ENCODE measurements at places on chromosomes 4 and X.
A peak's percentile ranks its signal among the peaks of the same experiment; 100 is the strongest.

DNA sequence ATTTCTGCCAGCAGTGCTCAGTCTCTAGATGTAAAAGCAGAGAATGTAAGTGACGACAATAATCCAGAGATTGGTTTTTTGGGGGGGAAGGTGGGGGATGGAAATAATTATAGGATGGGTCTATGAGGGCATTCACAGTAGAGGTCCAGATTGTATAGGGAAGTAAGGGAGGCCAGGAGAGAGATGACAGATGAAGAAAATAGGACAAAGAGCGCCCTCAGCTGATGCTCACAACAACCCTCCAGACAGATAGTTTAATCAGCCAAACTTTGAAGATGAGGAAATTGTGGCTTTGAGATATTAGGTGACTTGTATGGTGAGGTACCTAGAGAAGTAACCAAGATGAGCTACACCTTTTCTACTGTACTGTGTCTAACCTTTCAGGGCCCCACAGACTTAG, 137.9 kb downstream of the MAGEB17 start:
- no peak overlapping the region for H3K27ac ChIP-seq
- H3K4me3 ChIP-seq = no peak overlapping the region
- no peak for DNase-seq

DNA sequence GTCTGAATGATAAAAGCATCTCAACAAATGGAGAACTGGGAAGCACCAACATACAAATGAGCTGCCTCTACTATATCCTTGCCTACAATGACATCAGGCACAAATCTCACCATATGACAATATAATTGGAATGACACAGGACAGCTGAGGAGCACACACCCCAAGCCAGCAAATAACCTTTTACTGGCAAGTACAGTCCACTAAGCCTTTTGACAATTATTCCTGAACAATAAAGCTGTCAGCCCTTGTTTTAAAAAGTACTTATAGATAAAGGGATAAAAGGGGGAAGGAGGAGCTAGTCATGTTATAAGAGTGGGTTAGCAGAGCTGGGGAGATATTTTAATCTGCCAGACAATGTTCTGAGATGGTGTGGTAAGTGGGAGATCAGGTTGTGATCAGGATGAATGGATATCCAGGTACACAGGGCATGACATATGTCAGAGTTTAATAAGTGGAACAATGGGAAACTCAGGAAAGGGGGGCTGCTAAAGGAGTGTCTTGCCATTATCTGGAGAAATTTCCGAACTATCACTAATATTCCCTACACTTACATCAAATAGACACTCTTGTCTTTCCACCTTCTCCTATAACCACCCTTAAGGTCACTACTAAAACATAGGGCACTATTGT, 127.6 kb downstream of the GPC3 start:
- no peak overlapping the region for H3K4me3 ChIP-seq
- no peaks in the 10 kb centered on the region for H3K36me3 ChIP-seq
- H3K27ac ChIP-seq = no peak overlapping the region
- no peaks in the 10 kb centered on the region for H3K27me3 ChIP-seq

GRCh38 chrX:3295731-3296130, 50.7 kb downstream of the MXRA5 start:
- no peaks in the 10 kb centered on the region for H3K4me1 ChIP-seq
- no peaks in the 10 kb centered on the region for H3K27me3 ChIP-seq
- peak; percentile 87 for DNase-seq
- H3K4me3 ChIP-seq = no peak overlapping the region
- no peak overlapping the region for H3K27ac ChIP-seq
- H3K36me3 ChIP-seq = no peaks in the 10 kb centered on the region

DNA sequence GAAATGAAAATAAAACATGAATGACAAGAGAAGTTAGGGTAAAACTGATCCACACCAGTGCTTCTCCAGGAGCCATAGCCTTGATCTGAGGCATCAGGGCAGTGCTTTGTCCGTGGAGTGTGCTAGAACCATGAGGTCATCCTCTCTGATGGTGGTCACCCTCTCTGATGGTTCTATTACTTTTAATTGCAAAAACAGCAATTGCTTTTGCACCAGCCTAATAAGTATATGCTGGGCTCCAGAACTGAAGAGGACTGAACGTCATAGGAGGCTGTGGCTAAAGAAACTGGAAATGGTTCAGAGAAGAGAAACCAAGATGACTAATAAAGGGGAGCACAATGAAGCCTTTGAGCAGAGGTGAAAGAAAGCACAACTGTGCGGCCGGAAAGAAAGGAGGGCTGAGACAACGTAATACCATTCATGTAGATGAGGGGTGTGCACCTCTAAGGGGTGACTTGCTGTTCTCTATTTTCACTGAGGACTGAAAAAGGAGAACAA, 17.0 kb upstream of the TMEM154 start:
- H3K4me1 ChIP-seq = peaks cover 3% of the 10 kb centered on the region
- H3K27me3 ChIP-seq = no peaks in the 10 kb centered on the region
- H3K27ac ChIP-seq = no peak overlapping the region
- H3K36me3 ChIP-seq = no peaks in the 10 kb centered on the region
- no peak overlapping the region for H3K4me3 ChIP-seq

GRCh38 chr4:96599752-96600151, 759.9 kb downstream of the PDHA2 start:
- H3K27ac ChIP-seq = no peak overlapping the region
- H3K36me3 ChIP-seq = no peaks in the 10 kb centered on the region
- no peak overlapping the region for H3K4me3 ChIP-seq
- no peak for DNase-seq

- no peaks in the 10 kb centered on the region for H3K4me1 ChIP-seq
- H3K27ac ChIP-seq = no peak overlapping the region
- H3K4me3 ChIP-seq = no peak overlapping the region
- no peaks in the 10 kb centered on the region for H3K27me3 ChIP-seq
These were observed 10.0 kb upstream of the OPHN1 start for GRCh38 chrX:68443155-68443868.

GRCh38 chrX:29488919-29489318, 726.4 kb upstream of the MAGEB2 start:
- H3K27me3 ChIP-seq = no peaks in the 10 kb centered on the region
- H3K36me3 ChIP-seq = no peaks in the 10 kb centered on the region
- no peak overlapping the region for H3K4me3 ChIP-seq
- no peak overlapping the region for H3K27ac ChIP-seq
- DNase-seq = no peak

- H3K4me3 ChIP-seq = no peak overlapping the region
- peaks cover 47% of the 10 kb centered on the region for H3K36me3 ChIP-seq
- H3K4me1 ChIP-seq = no peaks in the 10 kb centered on the region
These were observed 25.6 kb downstream of the ZRSR2 start for GRCh38 chrX:15815779-15816437.

DNA sequence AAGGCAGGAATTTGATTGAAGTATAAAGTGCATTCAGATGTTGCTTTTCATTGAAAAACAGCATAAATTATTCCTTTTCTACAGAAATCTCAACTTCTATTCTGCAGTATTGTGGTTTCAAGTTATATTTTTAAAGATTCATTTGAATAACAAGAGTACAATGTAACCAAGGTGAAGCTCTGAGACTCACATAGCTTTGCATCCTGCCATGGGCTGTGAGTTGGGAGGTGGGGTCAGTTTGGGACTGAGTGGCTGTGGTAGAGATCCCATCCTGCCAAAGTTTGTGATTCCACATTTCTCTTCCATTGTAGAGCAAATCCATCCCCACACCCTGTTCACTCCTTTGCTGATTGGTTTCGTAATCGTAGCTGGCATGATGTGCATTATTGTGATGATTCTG, 69.2 kb downstream of the KIT start:
- no peak overlapping the region for H3K4me3 ChIP-seq
- H3K36me3 ChIP-seq = peaks cover 88% of the 10 kb centered on the region
- H3K4me1 ChIP-seq = no peaks in the 10 kb centered on the region
- no peak overlapping the region for H3K27ac ChIP-seq
- no peak for DNase-seq

DNA sequence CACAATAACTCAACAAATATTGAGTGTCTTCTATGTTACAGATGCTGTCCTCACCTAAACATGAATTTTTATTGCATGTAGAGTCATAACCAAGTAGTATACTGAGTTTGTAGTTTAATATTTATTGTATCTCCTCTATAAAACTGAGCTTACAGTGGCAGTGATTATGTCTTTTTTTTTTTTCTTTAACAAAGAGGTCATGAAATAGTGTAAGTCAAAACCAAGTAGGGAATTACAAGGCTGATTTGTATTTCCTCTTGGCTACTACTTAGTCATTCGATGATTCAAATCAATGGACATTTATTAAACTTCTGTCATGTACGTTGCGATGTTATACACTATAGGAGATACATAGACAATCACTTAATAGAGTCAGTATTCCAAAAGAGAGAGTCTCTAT, 48.4 kb downstream of the IL15 start:
- no peak overlapping the region for H3K4me3 ChIP-seq
- no peak overlapping the region for H3K27ac ChIP-seq
- H3K27me3 ChIP-seq = no peaks in the 10 kb centered on the region
- H3K4me1 ChIP-seq = no peaks in the 10 kb centered on the region
- no peaks in the 10 kb centered on the region for H3K36me3 ChIP-seq

GRCh38 chr4:77393996-77394395, 211.6 kb upstream of the CXCL13 start:
- no peak overlapping the region for H3K27ac ChIP-seq
- H3K27me3 ChIP-seq = peaks cover 7% of the 10 kb centered on the region
- no peak for DNase-seq
- no peak overlapping the region for H3K4me3 ChIP-seq
- no peaks in the 10 kb centered on the region for H3K4me1 ChIP-seq
